ENCODE measurements at places on chromosomes 2 and 18. TPM values are rescaled to one million over a fixed set of nuclear protein-coding genes. Genes with fewer than 3 reads are reported as not detected.

The TTN gene
- 0.05 TPM for total RNA-seq

The SYT4 gene
- not detected for total RNA-seq

The LIMS2 gene
- not detected for total RNA-seq

The C18orf54 gene
- 5.5 TPM for total RNA-seq

The WIPF1 gene
- 6.0 TPM for total RNA-seq

The CAPN14 gene
- total RNA-seq: not detected

All from MCF 10A (cell line).